ENCODE measurements at places on chromosomes 7 and 10.

- DNase-seq = no peak
These were observed 196.8 kb downstream of the RNLS start for GRCh38 chr10:88386204-88386788.

DNA sequence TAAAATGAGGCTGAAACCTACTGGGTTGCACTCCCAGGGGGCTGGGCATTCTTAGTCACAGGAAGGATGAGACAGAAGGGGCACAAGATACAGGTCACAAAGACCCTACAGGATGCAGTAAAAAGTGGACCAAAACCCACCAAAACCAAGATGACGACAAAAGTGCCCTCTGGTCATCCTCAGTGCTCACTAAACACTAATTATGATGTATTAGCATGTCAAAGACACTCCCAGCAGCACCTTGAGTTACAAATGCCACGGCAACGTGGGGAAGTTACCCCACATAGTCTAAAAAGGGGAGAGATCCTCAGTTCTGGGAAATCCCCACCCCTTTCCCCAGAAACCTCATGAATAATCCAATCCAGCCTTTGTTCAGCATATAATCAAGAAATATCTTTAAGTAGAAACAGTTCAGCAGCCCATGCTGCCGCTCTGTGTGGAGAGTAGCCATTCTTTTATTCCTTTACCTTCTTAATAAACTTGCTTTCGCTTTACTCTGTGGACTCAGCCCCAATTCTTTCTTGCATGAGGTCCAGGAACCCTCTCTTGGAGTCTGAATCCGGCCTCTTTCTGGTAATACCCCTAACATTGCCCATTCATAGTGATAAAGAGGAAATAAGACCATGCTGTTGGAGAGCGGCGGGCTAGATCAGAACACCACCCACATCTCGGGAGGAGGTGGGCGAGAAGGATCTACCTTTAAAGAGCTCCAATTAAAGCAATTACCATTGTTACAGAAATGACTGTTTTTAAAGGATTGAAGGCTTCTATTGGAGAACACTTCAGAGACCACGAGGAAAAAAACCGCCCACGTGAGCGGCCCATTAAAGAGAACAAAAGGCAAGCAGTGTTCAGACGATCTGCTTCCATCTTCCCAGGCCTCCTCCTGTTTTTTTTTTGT, 170.9 kb downstream of the USP6NL start:
- no peak for DNase-seq

DNA sequence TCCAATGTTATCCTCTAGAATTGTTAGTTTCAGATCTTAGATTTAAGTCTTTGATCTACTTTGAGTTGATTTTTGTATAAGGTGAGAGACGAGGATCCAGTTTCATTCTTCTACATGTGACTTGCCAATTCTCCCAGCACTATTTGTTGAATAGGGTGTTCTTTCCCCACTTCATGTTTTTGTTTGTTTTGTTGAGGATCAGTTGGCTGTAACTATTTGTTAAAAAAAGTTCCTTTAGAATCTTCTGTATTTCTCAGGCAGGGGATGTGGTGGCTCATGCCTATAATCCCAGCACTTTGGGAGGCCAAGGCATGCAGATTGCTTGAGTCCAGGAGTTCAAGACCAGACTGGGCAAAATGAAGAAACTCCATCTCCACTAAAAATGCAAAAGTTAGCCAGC, 151.8 kb downstream of the JMJD1C start:
- DNase-seq = no peak

- DNase-seq = no peak
These were observed 303.3 kb upstream of the IGFBP3 start for GRCh38 chr7:46224363-46224762.

DNA sequence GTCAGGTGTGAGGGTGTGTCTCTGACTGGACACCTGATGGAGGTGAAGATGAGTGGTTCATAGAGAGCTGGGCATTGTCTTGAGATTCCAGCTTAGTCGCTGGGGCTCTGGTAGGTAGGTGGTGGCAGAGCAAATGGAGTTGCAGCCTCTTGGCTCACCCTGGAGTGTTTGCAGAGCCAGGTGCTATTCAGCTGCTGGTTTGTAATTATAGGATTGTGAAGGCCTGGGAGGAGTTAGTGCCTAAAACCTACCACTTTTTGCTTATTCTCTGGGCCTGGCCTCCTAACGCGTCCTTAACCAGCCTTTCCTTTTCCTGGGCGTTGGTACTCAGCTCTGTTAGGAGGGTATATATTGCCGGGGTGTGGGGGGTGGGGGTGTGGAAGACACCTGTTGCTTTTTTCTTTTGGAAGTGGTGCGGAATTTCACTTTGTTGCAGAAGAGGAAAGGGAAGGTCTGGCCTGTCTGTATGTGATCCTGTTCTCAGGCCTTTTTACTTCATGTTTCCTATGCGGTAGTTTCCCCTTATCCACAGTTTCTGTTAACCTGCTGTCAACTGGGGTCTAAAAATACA, 3.2 kb downstream of the PPRC1 start:
- DNase-seq = no peak

DNA sequence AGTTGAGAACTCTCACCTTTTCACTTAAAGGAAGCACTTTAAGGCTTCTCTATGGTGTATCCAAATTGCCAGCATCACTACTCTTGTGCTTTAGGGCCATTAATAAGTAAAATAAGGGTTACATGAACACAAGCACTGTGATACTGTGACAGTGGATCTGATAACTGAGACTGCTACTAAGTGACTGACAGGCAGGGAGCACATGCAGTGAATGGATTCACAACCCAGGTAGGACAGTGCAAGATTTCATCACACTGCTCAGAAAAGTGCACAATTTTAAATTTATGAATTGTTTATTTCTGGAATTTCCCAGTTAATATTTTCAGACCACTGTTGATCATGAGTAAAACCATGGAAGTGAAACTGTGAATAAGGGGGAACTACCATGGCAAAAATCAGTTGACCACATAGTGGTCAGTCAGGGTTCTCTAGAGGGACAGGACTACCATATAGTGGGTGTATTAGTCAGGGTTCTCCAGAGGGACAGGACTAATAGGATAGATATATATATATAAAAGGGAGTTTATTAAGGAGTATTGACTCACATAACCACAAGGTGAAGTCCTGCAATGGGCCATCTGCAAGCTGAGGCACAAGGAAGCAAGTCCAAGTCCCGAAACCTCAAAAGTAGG, 20.9 kb upstream of the CYP51A1 start:
- no peak for DNase-seq

DNA sequence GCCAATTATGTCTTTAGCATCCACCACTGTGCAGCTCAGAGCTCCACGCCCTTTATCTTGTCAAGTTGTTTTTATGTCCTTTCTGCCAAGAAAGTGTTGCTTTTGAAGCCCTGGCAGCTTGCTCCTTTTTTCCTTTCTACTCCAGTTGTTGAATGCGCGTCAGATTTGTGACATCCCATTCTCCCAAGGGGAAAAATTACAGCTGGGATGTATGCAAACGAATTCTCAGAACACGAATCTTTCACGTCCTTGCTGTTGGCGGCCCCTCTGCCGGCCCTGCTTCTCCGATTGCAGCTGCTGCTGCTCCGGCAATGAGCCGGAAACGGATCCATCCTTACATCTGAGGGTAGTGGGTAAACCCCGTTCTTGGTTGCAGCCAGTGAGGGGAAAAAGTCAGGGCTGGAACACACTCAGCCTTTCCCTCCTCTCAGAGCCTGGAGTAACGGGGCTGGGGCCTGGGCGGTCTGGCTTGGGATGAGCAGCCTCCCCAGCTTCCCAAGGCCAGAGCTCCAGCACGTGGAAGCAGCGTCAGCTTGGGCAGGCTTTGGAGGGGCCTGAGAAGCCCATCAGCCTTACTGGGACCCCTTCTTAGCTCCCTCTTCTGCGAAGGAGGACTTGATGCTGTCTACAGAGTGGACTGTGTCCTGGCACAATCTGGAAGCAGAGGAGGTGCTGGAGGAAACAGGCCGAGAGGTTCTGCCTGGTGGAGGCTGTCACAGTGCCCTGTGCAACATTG, 79.0 kb upstream of the CHST15 start:
- no peak for DNase-seq

DNA sequence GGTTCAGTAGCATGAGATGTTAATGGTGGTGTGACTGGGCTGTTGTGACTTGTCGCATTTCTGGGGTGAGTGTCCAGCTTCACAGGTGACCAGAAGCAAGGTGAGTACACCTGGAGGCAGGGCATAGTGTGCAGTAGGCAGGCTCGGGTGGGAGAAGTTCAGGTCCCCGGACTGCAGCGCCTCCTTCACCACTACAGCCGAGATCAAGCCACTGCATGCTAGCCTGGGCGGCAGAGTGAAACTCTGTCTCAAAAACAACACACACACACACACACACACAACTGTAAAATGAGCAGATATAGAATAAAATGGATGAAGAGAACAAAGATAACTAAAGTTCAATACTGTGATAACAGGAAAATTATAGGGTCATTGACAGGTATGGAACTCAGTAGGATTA, 11.1 kb upstream of the PARD3 start:
- no peak for DNase-seq

GRCh38 chr7:40923626-40924025, 779.3 kb downstream of the INHBA start:
- no peak for DNase-seq

- peak; percentile 47 for DNase-seq
These were observed 45.9 kb downstream of the CREM start for GRCh38 chr10:35172574-35172973.

DNA sequence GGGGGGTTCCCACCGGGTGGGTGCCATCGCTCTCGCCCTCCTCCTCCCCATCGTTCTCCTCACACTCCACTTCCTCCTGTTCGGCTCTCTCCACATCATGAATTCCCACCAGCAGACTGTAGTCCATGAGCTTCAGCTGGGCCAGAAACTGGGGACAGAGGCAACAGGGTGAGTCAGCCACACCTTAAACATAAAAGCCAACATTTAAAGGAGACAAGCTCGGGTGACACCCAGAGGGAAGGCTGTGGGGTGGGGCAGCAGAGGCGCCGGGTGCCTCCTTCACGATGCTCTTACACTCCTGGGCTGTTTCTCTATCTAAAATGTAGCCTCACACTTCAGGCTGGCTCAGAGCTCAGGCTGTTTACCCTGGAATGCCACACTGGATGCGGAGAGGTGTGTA, 172.5 kb downstream of the PIP4K2A start:
- DNase-seq = no peak

DNA sequence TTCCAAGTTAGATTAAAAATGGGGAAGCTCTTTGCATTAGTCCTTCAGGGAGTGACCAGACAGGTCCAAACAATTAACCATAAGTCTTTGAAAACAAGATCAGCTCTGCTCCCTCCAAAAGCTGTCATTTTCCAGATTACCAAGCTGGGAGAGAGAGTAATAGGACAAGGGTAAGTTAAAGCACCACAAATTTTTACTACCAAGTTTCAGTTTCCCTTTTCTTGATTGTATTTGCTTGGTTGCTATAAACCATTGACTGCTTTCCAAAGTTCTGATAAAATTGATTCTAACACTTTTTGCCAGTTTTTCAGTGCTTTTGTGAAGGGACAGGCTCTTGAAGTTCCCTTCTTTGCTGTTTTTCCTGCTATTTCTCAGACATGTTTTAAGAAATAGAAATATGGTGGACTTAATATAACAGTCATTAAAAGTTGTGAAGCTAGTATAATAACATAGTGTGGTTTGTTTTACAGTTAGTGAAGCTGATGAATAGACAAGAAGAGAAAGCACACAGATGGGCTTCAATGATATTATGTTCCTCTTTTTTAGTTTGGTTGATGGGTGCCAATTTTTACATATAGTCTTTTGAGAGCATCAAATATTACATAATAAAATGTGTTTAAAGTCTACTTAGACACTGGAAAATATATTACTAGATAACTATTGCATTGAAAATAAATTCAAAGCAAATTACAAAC, 40.0 kb upstream of the ZNF365 start:
- DNase-seq = no peak

GRCh38 chr7:37033141-37033540, 308.8 kb upstream of the AOAH start:
- DNase-seq = no peak

- DNase-seq = no peak
These were observed 38.2 kb downstream of the CDH23 start for GRCh38 chr10:71434760-71435394.

- no peak for DNase-seq
These were observed 20.2 kb downstream of the DHTKD1 start for GRCh38 chr10:12088919-12089318.

GRCh38 chr7:112887337-112887736, 97.1 kb upstream of the TMEM168 start:
- no peak for DNase-seq

GRCh38 chr7:139431459-139431858, 52.0 kb downstream of the KLRG2 start:
- no peak for DNase-seq

DNA sequence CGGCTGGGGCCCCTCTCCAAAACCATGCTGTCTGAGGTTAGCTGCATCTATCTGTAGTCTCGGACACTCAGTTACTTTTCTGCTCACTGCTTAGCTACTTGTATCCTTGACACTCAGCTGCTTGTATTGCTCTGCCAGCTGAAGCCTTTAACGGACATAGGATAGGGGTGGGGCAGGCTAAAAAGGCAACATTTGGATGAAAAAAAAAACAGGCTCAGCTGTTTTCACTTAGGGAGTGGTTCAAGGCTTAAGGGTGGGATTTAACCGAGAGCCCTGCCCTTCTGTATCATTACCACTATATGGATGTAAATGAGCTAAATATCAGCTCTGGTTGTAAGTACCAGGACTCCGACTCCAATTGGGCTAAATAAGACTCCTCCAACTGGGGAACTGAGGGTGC, 28.6 kb downstream of the LSMEM1 start:
- no peak for DNase-seq

DNA sequence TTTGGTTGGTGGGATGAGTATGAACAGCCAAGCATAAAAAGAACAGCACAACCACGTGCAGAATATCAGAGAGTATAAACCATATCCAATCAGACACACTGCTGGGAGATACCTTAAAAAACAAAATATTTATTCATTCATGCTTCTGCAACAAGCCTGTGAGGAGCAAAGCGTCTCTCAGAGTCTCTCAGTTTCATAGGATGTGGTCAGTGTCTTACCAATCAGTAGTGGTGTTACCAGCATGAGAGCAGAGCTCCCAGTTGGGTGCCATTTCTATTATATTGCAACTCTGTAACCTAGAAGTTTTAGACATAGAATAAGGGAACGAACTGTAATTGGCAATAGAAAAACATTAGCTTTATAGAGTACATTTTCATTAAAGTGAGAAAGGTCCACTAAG, 445.9 kb upstream of the LRRN3 start:
- no peak for DNase-seq

DNA sequence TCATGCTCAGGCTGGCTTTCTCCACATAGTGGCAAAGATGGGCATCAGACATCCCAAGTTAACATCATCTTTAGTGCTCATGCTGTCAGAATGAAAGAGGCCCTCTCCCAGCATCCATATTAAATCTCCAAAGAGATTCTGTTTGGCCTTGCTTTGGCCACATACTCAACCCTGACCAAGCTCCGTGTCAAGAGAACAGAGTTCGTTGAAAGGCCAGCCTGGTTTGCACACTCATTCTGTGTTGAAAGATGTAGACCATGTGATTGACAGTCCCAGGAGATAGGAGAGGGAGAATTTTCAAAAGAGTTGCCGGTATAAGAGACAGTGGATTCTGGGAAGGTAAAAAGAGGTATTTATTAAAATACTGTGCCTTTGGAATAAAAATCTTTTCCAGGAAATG, 19.7 kb downstream of the MET start:
- no peak for DNase-seq

GRCh38 chr7:112414855-112415490, 35.3 kb upstream of the IFRD1 start:
- DNase-seq = peak; percentile 65

Measured in kidney capillary endothelial cell (primary cell).